ENCODE measurements at places on chromosomes 6 and 20.

GRCh38 chr20:37526238-37526838 is 1.3 kb downstream of the BLCAP start:
- DNase-seq: peak; percentile 51

- DNase-seq: peak; percentile 40
These were observed at the start of gene RSPO3 for GRCh38 chr6:127118298-127119101. Gene RSPO3, plus strand, starts transcription at chr6:127118671. Its CDS starts 522 bp downstream, at chr6:127119193.

GRCh38 chr6:94597487-94597886 is 979.8 kb upstream of the MANEA start:
- no peak for DNase-seq

DNA sequence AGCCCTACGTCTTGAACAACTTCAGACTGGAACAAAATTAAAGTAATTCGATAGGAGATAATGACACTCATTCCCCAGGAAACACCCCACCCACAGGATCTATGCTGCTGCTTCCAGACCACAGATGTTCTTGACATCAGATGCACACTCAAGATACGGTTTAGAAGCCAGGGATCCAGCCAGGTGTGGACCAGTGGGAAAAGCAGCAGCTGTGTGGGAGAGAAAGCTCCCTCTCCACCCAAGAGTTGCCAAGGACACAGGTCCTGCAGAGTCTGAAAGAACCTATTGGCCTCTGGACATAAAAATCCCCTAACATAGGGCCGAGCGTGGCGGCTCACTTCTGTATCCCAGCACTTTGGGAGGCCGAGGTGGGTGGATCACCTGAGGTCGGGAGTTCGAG is 91.7 kb upstream of the NFATC2 start:
- DNase-seq: no peak

- DNase-seq: peak; percentile 50
These were observed 46.9 kb downstream of the GFRA4 start for GRCh38 chr20:3616250-3616649.

GRCh38 chr6:39821046-39821740 is 29.0 kb downstream of the DAAM2 start:
- no peak for DNase-seq

- DNase-seq: no peak
These were observed 2.4 kb upstream of the CCR6 start for GRCh38 chr6:167120583-167120903.

DNA sequence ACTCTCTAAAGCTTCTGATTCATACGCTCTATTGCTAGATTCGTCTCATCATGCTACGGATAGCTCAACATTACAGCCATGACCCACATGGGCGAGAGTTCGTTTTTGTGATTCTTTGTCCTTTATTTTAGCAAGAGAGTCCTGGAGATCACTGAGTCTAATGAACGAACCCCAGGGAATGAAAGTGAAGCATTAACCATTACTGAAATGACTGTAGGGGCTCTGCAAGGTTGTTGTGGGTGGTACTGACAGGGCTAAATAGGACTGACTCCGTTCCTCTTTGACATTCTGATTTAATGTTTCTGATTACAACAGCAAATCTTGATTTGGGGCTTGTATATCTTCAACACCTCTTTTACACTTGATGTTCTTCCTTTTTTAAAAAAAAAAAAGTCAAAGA is 13.7 kb upstream of the RTF2 start:
- DNase-seq: no peak

GRCh38 chr6:69816026-69816425 is 19.2 kb upstream of the LMBRD1 start:
- no peak for DNase-seq

DNA sequence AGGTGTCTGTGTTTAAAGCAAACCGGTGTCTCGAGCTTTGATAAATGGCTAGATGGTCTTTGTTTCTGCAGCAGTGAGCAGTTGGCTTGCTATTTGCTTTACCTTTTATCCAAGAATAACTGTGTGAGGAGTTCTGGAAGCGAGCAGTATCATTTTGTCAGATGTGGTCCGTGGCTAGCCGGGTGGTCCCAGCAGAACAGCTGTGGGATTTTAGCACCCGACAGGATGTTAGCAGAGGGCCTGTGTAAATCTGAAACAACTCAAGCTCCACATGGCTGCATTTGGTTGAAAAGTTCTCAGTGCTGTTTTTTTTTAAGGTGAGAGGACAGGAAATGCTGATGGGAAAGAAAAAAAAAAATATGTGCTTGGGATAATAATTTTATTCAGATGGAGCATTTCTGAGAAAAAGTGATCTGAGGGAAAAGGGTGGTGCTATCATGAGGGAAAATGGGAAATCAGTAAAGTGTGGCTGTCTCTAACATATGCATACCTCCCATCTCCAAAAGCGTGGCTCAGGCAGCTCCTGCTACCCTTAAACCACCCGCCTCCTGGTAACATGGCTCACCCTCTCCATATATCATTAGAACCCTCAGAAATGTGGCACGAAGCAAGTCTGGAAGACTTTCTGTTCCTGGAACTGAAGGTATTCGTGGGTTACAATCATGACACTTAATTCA is 215.4 kb downstream of the TSHZ2 start:
- DNase-seq: peak; percentile 71

- no peak for DNase-seq
These were observed 17.4 kb downstream of the PLEKHG1 start for GRCh38 chr6:150617062-150617461.

- DNase-seq: peak; percentile 38
These were observed 9.4 kb upstream of the NCOA7 start for GRCh38 chr6:125781314-125781868.

DNA sequence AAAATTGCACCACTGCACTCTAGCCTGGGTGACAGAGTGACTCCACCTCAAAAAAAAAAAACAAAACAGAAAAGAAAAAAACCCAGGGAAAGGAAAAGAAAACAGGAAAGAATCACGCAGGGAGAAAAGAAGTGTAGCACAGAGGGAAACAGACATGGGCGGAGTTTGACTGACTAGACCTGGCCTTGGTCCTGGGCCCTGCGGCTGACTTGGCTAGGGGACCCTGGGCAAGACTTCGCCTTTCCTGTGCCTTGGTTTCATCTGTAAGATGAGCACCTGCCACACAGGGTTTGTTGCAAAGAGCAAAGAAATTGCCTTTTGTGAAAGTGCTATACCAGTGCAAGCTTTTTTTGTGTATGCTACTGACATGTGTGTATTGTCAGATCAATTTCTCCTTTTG is 71.3 kb upstream of the KCNG1 start:
- DNase-seq: no peak

DNA sequence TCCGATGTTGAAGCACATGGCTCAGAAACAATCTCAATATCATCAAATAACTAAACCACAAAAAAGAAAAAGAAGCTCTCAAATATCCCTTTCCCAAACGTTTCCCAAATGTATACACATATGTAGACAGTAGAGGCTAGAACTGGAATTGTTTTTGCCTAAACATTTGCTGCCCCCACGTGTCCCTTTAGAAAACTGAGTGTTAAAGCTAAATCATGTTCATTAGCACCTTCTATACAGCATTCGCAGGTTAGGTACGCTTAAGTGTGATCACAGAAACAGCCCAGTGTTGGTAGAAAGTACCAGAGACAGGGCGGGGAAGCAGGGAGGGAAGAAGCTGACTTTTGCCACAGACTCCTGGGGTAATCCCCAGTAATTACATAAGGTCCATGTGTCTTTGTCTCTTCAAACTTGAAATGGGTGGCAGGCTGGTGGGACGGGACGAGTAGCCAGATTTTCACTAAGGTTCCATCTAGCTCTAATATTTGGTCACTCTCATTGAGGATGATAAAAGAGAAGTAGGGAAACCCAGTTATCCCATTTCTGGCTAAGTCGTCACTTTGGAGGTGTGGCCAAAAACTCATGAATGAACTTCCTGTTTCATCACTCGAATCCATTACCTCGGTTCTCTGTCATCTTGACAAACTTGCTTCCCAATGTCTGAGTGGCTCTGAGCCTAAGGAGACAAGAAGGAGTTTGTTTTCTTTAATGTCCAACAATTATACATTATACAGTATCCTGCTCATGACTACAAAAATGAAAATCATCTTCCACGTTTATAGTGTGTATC is 15.0 kb upstream of the TFAP2A start:
- DNase-seq: peak; percentile 58

GRCh38 chr20:12086359-12086758 is 168.7 kb downstream of the BTBD3 start:
- DNase-seq: peak; percentile 6

DNA sequence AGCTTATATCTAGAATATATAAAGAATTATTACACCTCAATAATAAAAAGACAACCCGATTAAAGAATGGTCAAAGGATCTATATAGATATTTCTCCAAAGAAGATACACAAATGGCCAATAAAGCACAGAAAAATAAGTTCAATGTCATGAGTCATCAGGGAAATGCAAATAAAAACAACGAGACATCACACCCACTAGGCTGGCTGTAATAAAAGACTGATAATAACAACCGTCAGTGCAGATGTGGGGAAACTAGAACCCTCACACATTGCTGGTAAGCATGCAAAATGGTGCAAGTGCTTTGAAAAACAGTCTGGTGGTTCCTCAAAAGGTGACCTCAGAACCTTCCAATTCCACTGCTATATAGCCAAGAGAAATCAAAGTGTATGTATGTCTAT is 33.0 kb downstream of the TBX18 start:
- no peak for DNase-seq

DNA sequence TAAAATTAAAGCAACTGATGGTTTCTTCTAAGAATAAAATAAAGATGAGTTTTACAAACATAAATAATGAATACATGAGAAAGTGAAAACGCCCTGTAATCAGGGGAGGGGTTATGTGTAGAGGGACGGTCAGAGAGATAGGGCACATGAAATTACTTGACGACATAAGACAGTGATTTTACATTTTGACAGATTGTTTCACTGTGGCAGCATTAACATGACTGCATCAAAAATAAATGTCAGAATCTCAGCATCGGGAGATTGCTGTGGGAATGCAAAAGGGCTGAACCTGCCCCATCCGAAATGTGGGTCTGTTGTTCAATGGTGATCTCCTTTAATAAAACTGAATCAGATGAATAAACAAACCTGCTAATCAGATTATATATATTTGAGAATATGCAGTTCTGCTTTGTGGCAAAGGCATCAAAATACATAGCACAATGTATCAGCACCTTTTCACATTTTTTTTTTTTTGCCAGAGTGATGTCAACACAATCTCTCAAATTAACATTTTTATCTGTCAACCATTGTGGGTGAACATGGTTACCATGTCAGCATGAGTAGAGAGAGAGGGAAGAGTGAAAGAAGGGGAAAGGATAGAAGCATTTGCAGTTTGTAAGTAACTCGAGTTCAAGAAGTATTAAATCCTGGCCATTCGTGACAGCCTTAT is 177.1 kb upstream of the MAN1A1 start:
- no peak for DNase-seq

- DNase-seq: no peak
These were observed 133.6 kb downstream of the CDH26 start for GRCh38 chr20:60091861-60092260.

DNA sequence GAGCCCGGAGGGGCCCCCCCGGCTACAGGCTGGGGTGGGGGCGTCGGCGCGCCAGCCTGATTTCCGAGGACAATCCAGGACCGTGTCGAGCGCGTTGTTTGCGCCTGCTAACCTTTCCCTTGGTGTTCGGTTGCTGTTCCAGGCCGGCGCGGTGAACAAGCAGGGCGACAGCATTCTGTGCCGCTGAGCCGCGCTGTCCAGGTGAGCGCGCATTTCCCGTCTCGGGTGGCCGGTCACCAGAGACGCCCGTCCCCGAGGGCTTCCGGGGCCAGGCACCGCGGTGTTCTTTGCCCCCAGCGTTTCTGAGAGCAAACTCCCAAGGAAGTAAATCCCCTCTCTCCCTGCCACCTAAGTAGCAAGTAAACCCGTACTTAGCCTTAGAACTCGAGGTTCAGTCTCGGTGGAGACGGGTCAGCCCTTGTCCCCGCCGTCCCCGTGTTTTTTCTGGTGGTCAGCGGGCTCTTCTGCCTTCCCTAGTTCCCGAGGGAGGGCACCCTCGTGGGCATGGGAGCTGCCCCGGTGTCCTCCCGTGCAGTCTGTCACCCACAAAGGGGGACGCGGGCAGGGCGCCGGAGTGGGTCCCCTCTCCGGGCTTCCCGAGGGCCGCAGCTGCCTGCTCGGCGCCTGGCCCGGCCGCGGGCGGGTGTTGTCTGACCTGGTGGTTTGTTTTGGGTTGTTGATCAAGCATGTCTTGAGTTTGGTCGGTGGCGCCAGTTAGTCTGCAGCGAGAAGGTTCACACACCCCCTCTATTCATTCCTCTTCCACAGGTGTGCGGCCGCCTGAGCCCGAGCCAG is 1.5 kb downstream of the ID4 start:
- peak; percentile 12 for DNase-seq

- DNase-seq: no peak
These were observed 46.0 kb downstream of the FAM184A start for GRCh38 chr6:119032428-119032827.

DNA sequence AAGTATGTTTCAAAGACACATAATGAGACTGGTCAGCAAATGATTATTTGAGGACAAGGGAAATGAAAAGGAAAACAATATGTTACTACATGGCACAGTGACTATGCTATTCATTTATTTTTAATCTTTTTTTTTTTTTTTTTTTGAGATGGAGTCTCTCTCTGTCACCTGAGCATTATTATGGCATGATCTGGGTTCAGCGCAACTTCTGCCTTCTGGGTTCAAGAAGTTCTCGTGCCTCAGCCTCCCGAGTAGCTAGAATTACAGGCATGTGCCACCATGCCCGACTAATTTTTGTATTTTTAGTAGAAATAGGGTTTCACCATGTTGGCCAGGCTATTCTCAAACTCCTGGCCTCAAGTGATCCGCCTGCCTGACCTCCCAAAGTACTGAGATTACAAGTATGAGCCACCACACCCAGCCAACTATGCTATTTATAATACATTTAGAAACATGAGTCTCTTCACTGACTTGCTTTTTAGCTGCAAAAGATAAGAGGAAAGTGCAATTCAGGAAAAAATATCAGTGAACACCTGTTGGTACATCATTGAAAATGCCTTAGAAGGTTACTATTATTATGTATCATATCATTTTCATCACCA is 3.4 kb downstream of the CALHM4 start:
- no peak for DNase-seq

- no peak for DNase-seq
These were observed 7.1 kb upstream of the ABHD16B start for GRCh38 chr20:63854069-63854765.

GRCh38 chr6:122903266-122903915 is 92.6 kb upstream of the CLVS2 start:
- no peak for DNase-seq

DNA sequence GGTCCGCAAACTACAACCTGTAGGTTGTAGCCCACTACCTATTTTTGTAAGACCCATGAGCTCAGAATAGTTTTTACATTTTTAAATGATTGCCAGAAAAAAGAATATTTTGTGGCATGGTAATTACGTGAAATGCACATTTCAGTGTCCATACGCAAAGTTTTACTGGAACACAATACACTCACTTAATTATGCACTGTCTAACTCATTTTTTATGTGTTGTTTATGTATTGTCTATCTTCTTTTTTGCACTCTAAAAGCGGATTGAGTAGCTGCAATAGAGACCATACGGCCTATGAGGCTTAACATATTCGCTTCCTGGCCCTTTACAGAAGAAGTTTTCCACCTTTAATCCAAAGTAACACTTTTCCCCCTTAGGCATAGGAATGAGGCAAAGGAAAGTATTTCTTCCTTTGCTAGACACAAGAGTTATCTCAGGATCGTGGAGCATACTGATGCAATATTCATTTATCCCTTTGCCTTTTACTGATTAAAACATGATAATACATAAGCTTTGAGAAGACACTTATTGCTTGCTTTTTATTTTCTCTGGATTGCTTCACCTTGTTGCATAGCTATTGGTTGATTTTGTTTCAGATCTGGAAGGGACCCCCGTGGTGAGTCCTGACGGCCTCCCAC is 69.8 kb downstream of the FNDC1 start:
- no peak for DNase-seq
